Skeletal muscle cell (primary cell): ENCODE measurements at places on chromosomes 4 and X.

GRCh38 chr4:27100713-27101112, 240.1 kb downstream of the STIM2 start:
- no peak for DNase-seq

DNA sequence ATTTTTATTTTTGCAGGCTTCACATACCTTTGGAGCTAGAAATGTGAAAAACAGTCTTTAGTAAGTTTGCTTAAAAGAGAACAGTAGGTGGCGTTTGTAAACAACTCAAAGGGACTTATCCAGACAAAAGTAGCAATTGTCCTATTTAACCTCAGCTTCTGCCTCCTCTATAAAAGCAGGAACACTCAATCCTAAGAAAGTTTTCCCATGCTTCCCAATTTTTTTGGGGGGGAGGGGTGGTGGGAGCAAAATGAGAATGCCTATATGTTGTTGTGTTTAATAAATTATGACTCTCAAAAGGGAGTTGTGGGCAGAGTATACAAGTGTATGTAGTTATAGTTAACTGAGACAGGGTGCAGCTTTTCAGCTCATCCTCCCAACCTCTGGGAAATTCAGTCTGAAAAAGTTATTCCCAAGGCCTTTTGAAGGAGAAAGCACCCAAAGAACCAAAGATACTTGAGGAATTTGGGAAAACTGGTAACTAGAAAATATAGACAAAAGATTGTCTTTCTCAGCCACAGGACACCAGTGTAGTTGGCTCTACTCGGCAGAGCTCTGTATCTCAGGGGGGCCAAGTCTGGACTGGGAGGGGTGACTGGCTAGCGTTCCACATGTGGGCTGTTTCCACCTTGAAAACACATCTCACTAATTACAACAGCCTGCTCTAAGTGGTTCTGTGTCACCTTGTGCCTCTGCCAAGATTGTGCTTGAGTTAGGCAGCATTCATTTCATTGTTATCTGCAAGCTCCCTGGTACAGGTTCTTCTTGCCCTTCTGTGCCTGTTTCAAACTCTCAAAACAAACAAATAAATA, 2.8 kb downstream of the SFRP2 start:
- no peak for DNase-seq

DNA sequence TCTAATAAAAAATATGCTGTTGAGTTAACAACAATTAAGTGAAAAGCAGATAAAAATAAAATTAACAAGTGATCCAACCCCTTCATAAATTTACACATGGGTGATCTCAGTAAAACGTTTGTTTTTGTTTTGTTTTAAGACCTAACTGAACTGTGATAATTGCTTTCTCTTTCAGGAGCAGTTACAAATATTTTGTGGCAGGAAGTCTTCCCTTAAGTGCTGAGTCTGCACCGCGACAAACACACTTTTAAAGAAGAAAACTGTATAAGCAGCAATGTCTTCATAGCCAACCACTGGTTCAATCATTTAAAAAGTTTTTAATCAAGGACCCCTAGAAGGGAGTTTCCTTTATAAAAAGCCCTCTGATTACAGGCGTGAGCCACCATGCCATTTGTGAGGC, 53.7 kb upstream of the NFKB1 start:
- DNase-seq: no peak

- DNase-seq: no peak
These were observed 39.0 kb downstream of the FRMD7 start for GRCh38 chrX:132088864-132089263.

DNA sequence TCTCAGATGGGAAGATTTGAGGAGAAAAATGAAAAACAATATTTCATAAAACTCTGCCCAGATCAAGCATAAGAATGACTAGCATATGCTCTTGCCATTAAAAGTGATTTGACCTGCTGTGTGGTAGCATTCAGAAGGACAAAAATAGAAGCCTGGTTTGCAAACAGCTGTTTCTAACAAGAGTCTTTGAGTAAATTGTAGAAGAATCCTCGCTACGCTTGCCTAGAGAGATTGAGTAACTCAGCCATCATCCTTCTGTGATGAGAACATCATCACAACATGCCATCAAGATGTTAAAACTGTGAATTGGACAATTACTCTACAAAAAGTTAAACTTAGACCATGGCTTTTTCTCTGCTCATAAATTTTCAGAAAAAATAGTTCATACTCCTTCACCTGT, 168.9 kb upstream of the PUDP start:
- peak; percentile 26 for DNase-seq

GRCh38 chrX:47176101-47176740, 17.4 kb upstream of the UBA1 start:
- DNase-seq: no peak

GRCh38 chr4:104818579-104818978, 323.9 kb upstream of the CXXC4 start:
- DNase-seq: no peak

DNA sequence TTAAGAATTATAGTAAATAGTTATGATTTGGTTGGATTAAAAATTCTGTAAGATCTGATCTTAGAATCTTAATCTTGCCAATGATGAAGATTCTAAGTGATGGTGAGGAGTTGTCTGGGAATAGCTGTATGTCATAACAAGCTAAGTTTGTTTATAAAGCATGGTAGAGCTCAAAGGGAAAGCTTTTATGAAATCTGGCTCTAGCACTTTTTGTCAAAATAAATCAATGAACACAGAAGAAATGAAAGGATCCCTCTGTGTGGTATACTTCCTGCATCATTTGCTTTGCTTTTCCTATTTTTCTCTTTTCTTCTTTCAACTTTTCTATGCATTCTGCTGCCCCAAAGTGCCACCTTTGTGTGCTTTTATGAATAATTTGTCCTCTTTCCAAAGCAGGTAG, 193.5 kb upstream of the FAT1 start:
- DNase-seq: no peak

GRCh38 chr4:137610960-137611359, 78.7 kb upstream of the PCDH18 start:
- no peak for DNase-seq

DNA sequence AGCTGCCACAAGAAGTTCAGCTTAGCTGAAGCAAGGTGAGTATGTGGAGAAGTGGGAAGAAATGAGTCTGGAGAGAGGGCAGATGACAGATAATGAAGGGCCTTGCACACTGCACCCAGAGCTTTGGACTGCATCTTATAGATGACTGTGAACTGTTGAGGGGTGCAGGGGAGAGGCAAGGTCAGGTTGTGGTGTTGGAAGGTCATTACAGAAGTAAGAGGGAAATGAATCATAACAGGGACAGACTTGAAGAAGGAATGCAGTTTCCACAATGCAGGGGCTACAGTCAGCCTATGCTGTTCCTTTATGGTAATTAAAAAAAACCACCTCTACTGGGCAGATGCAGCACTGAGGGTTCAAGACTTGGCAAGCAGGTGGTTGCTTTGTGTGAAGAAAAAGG, 4.8 kb upstream of the IGFBP7 start:
- DNase-seq: no peak

GRCh38 chr4:25484243-25484721, 107.2 kb downstream of the ANAPC4 start:
- no peak for DNase-seq

- DNase-seq: no peak
These were observed 1071.2 kb upstream of the ADGRL3 start for GRCh38 chr4:60128888-60129287.

- no peak for DNase-seq
These were observed 145.1 kb downstream of the CAMK2D start for GRCh38 chr4:113616443-113616842.

DNA sequence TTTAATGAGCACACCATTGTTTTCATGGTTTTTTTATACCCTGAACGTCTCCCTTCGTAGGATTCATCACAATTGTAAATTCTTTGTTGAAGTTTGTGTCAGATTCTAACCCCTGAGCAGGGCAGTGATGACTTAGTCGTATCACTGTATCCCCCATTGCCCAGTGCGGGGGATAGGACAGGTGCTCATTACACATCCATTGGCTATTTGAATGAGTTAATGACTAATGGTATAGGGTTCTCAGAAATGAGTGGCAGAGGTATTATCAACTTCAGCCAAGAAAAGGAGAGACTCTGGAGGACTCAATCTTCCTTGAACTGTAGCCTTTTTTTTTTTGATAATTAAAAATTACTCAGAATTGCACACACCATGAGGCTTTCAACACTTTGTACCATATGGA, 64.6 kb downstream of the SYNPO2 start:
- DNase-seq: no peak

- DNase-seq: no peak
These were observed 18.4 kb upstream of the CWH43 start for GRCh38 chr4:48967631-48968030.

DNA sequence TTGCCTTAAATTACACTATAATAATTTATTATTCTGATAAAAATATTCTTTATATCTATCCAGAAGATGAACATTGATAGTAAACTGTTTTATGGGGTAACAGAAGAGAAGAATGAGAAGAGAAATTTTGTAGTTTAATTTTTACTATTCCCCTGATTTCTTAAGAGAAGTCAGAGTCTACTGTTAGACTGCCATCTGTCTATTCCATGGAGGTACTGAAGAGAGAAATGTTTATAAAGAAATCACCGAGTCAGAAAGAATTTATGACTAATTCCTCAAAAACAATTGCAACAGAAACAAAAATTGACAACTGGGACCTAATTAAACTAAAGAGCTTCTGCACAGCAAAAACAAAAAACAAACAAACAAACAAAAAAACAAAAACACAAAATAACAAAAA, 149.9 kb downstream of the FGF16 start:
- DNase-seq: no peak

- no peak for DNase-seq
These were observed 12.1 kb downstream of the TEX13B start for GRCh38 chrX:107970073-107970472.

- DNase-seq: no peak
These were observed 66.6 kb downstream of the INTS12 start for GRCh38 chr4:105641845-105642244.

DNA sequence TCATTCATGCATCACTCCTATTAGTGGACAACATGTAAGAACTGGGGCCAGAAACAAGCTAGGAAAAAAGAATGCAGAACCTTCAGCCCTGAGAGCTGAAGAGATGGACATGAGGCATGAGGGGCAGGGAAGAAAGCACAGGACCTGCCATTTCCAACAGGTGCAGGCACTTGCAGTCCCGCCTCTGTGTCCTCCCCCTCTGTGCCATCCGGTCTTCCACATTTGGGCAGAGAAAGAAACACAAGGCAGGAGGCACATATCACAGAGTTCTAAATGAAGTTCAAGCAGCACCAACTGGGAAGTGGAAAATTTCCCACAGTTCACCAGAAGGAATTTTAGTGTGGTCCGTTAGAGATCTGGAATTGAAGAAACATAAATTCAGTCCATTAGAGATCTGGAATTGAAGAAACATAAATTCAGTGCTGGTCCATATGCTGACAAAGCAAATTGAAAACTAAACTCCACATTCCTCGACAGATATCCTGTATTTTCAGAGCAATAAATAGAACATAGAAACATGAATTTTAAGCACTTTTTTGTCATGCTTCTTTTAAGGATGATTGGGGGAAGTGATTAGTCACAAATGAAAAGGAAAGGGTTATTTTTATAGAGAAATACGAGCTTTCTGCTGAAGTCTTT, 57.2 kb upstream of the DAPP1 start:
- no peak for DNase-seq

DNA sequence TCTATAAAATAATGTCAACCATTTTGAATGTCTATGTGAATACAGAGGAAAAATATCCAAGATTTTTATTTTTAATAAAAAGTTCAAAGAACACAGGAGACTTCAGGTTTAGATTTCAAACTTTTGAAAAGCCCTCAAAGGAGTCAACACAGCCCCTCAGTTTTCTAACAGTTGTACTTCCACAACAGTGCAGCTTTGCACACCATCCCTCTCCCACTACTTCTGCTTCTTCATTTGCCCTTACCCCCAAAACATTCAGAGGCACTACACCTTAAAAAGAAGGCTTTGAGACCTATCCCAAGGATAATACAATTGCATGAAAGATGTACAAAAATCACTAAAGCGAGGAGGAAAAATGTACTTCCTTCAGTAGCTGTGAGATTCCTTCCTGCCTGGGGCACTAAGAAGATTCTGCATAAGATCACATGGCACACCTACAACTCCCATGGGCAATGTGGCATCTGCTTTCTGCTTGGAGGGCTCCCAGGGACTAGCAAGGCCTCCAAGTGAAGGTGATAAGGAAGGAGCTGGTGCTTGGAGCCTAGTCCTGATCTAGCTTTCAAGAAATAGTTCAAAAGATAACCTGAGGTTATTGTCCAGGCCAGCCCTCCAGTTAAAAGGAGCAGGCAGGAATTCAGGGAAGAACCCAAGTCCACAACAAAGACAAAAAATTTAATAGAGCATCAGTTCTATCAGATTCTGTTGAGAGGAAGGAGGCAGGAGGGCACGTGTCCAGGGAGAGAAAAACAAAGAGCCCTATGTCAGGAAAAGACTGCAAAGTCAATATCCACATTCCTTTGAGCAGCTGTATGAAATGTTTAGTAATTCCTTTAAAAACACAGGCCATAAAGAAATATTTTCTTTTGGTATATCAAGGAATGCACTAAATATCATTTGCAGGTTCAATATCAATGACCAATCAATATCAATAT, 19.1 kb downstream of the ARAP2 start:
- no peak for DNase-seq
